ENCODE measurements at places on chromosomes 6 and 20.

DNA sequence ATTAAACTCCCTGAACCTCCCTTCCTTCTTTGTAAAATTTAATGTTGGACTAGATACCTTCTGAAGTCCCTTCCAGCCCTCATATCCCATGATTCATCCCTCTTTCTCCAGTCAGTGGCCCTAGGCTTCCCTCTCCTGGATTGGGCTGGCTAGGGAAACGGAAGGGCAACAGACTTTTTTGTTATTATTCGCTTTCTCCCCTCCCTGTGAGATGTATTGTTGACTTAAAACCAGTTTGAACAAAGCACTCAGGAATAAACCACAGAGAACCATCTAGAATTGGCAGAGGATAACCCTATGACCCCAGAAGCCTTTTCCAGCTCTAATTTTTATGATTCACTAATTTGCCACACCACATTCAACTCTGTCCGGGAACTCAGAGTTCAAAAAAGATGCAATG, 239.7 kb upstream of the SUPT3H start:
- no peak for DNase-seq

DNA sequence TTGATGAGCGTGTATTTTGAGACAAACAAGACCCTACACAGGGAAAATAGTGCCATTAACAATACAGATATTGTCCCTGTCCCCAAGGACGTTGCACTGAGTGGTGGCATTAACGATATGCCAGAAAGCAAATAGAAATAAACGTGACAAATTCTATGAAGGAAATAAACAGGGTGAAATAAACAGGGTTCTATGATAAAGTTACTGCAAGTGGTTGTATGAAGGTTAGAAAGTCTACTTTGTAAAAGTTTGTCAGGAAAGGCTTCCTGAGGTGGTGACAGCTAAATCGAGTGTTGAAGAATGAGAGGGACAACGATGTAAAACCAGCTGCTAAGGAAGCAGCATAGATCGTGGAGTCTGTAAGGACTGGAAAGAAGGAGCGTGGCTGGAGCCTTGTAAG, 380.2 kb downstream of the LAMA2 start:
- no peak for DNase-seq

DNA sequence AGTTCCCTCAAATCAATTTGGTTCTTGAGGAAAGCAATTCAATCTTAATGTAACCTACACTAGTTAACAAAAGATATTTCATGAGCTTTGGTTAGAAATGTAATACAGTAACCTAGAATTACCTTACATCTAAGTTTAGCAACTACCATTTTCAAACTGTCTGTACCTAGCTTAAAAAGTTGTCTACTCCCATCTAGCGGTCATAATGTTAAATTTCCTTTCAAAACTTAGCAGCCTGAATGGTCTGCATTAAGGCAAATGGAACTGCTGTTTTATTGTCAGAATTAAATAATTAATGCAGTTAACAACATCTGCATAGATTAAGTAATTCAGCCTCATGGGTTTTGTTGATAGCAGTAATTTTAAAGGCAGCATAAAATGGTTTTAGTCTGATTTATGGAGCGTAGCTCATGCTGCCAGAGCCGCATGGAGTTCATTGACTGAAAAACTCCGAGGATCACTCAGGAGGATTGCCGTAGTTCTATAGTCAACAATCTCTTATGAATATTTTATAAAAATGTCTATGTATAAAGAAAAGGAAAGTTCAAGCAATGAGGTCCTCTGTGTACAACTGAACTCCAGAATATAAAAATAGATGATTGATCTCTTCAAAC, 485.4 kb upstream of the MANEA start:
- no peak for DNase-seq

DNA sequence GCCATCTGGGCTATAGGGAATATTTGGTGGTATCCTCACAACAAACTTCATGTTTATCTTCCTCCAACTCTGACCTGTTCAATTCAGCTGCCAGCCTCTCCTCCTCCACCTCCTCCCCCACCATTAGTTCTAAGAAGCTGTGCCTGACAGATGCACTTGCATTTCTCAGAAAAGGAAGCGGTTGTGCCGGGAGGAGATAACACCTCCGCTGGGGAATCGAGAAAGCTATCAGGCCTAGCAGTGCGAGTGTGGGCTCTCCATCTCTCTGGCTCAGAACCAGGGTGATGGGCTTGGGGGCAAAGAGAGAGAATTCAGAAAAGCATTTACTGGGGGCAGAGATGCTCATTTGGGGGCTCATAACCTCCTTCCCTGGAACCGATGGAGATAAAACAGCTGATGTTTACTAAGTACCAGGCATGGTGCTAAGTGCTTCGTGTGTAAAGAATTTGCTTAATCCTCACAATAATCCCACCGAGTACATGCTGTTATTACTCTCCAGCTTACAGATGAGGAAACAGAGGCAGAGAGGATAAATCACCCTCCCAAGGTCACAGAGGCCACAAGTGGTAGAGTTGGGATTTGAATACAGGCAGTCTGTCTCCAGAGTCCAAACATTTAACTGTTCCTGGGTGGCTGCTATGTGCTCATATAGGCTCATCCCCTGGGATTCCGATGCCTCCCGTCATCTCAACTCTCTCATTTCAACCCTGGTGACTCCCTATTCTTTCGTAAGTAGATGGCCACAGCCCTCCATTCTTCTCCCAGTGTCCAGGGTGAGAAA, 38.3 kb downstream of the COX4I2 start:
- no peak for DNase-seq

GRCh38 chr20:56808732-56809131, 179.6 kb downstream of the TFAP2C start:
- no peak for DNase-seq

- DNase-seq: no peak
Observed at GRCh38 chr6:27228963-27229477, 18.5 kb upstream of the PRSS16 start.

GRCh38 chr20:22576273-22576672, 8.1 kb downstream of the FOXA2 start:
- DNase-seq: no peak

DNA sequence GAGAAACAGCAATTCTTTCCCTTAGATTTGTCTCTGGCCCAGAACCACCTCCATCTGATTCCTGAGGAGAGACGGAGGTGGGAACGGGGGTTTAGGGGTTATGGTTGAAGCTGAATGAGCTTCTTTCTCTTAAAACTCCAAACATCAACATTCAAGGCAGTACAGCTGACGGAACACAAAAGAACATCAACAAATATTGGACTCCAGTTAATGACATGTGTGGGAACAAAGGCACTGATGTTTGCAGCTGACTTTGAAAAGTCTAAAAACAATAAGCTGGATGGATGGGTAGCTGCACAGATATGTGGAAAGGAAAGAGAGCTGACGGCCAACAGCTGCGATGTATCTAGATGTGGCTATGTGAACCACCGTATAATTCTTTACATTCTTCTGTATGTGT, 256.5 kb downstream of the SOD2 start:
- DNase-seq: no peak

DNA sequence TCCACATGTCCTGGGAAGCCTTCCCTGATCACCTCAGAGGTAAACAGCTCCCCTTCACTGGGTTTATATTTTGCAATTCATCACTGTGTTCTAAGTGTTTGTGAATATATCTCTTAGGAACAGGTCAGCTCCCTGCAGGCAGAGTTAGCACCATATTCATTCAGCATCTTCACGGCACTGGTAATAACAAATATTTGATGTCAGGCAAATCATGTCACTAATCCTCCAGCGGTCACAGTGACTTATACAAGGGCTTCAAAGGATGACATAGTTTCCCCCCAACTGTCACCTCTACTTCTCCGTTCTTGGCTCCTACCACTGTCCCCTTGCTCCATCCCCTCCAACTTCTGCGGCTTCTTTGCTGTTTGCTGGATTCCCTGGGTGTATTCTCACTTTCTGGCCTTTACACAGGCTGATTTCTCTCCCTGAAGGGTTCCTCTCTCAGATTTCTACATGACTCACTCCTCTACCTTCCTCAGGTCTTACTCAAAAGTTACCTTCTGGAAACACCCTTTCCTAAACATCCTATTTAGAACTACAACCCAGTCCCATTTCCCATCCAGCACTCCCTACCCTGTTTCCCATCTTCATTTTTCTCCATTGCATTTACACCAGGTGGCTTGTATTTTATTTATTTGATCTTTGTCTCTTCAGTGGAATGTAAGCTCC, 66.6 kb downstream of the NHLRC1 start:
- no peak for DNase-seq

GRCh38 chr6:153143200-153143599, 12.1 kb upstream of the RGS17 start:
- no peak for DNase-seq

DNA sequence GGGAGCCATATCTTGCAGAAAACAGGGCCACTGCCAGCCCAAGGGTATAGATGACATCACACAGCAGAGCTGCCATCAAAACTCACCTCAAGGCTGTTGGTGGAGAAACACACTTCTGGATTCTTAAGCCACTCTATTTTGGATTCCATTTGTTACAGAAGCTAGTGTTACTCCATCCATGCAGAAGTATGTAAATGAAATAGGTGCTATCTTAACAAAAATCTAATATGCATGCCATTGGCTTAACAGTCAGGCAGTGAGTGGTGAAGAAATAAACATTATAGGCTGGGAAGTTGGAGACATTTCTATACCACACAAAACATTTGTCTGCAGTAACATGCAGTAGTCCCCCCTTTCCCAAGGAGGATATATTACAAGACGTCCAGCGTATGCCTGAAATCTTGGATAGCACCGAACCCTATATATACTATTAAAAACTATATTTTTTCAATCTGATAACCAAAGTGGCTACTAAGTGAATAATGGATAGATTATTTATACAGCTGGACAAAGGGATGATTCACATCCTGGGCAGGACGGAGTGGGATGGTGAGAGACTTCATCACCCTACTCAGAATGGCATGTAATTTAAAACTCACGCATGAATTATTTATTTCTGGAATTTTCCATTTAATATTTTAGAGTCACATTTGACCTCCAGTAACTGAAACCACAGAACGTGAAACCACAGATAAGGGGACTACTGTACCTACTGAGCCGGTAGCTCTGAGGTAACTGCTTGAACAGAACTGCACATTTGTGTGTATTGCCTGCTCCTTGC, 160.0 kb upstream of the PLN start:
- DNase-seq: no peak

- no peak for DNase-seq
Observed at GRCh38 chr6:159108426-159108985, 60.7 kb upstream of the FNDC1 start.

- DNase-seq: no peak
Observed at GRCh38 chr20:19347943-19348456, 135.6 kb downstream of the SLC24A3 start.

GRCh38 chr6:28737750-28738395, 185.9 kb downstream of the TRIM27 start:
- no peak for DNase-seq

DNA sequence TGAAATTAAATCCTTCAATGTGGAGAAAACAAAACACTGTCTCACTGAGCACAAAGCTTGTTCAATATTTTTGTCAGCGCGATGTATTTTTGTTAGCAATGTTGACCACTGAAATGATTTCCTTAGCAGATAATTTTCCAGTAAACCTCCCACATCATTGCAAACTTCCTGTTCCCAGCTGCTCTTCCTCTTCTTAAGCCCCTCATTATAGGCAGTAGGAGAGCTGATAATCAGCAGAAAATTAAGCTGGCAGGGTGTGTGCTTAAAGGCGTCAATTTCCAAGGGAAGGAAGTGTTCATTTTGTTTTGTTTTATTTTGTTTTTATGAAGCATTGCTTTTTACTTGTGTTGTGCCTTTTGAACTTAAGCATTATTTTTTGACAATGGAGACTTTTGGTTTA, 29.1 kb upstream of the TMEM14A start:
- DNase-seq: no peak

GRCh38 chr6:152150196-152150595, 342.7 kb downstream of the ESR1 start:
- DNase-seq: no peak

- no peak for DNase-seq
Observed at GRCh38 chr20:1879369-1879768, 15.8 kb upstream of the SIRPA start.

DNA sequence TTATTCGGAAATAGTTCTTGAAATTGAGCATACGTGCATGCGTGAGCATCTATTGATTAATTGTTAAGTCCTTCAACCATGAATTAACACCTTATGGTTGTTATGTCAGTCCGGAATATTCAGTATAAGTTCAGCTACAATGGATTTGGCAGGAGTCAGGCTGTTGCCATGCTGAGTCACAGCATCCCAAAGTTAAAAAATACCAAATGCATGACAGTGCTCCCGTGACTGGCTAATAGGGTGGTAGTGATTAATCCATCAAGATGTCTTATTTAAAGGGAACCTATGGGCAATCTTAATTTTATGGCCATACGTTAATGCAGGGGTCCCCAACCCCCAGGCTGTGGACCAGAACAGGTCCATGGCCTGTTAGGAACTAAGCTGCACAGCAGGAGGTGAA, 10.5 kb downstream of the RAE1 start:
- no peak for DNase-seq

DNA sequence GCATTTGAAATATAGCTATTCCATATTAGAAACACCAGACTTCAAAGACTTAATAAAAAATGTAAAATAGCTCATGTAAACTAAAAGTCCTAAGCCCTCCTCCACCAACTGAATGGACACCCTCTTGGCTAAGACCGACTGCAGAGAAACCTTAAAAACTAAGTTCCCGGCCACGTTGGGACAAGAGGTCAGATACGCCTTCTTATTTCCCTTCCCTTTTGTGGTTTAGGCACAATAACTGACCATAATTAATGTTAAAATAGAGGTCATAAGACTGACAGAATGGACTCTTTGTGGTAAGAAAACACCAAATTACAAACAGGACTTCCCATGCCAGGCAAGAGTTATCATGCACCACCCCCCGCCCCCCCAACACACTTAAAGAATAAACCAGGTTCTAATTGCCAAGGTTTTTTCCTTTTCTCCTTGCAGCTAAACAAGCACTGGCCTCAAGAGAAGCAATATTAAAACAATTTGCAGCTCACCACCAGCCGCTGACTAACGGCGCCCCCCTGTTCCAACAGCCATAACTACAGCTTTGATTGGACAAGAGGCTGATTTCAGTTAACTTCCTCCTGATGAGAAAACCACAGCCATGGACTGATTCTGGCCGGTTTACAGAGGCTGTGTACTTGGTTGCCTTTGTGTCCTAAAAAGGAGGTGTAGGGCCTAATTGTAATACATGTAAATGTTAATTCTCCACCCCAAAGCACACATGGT, 10.7 kb upstream of the LAMP5 start:
- DNase-seq: no peak

- DNase-seq: no peak
Observed at GRCh38 chr6:147046141-147046877, 157.9 kb upstream of the STXBP5 start.
